ENCODE measurements at places on chromosomes 12 and 14.

- DNase-seq = no peak
Measured at GRCh38 chr12:3214526-3215365, 137.6 kb downstream of the TSPAN9 start.

DNA sequence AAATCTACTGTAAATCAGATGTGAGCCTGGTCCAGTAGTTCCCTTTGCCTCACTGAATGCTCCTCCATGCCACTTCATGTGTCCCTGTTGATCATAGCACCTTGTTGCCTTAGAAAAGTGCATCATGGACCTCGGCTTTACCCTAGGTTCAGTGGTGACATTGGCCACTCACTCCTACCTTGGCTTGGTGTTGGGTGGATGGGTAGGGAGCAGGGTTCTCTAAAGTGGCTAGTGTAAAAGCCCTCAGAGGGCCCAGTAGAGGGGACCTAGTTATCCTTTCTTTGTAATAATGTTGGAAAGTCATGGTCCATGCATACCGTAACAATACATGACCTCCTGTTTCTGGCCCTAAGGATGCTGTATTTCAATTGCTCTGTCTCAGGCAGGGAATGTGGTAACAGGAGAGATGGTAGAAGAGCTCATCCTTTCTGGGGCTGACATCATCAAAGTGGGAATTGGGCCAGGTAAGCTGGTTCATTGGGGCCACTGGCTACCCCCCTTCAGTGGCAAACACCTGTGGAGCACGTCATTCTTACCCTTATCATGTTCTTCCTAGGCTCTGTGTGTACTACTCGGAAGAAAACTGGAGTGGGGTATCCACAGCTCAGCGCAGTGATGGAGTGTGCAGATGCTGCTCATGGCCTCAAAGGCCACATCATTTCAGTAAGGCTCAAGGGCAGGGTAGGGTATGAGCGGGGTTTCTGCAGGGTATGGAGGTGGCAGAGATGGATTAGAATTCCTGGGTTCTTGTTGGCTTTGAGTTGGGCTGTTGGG lies 4.1 kb downstream of the GMPR2 start:
- no peak for DNase-seq

DNA sequence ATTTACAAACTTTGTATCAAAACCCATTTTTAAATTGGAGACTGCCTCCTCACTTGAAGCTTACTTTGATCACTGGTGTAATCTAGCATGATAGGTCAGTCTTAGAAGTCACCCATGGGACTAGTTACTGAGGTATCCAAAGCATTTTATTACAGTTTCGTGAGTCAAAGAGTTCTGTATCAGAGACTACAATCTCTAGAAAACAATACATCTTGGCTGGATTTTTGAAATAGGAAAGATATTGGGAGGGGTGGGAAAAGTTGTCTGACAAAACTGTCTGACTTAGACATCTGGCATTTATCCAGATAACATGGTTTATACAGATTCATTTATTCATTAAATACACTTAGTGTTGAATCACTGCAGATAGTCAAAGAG lies 173.5 kb upstream of the PDZRN4 start:
- DNase-seq = no peak

DNA sequence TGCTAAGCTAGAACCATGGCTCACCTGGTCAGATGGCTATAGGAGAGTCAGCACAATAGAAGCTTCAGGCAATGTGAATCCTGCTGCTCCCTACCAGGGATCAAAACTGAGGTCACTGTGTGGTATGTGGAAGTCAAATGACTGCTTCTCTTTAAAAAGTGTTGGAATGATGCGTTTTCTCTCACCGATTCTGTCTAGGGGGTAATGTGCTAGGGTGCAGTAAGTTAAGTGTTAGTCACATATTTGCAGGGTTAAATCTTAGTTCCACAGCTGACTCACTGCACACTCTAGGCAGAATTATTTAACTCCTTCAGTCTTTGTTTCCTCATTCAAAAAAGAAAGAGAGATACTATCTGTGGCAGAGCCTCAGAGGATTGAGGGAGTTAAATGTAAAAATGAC lies 696.6 kb downstream of the DIO2 start:
- DNase-seq = no peak

- no peak for DNase-seq
Measured at GRCh38 chr14:101549154-101549553, 12.1 kb upstream of the DIO3 start.

DNA sequence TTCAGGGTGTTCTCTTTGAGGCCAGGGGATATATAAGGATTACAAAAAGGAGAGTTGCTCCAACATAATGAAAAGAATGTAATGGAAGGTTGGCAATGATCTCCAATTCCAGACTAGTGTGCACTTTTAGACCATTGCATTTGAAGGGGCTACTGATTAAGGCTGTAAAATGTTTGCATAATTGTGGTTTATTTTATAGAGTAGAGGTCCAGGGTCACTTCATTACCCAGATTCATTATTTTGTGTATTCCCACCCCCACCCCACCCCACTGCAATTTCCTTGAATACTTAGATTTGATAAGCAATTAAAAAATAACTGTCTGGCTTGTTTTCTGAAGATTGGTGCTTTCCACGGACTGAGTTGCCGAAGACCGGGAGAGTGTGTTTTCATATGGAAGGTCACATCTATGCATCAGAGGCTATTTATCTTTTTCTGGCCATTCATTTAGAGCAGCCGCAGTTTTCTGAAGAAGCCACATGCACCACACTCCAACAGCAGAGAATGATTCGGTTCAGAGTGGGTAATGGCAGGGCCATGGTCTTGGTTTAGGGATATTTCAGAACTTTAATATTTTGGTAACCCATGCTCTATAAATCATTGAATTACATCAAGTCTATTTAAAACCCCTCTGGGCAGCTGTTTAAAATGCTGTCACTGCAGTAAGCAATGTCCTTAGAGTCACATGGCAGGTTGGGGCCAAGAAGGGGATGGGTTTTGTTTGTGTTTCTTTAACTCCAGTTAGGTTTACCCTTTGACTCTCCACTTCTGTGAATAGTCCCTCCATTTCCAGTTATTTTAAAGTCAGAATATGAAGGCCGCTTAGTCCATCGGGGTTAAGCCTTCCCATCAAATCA lies 94.6 kb downstream of the TMEM30B start:
- no peak for DNase-seq

DNA sequence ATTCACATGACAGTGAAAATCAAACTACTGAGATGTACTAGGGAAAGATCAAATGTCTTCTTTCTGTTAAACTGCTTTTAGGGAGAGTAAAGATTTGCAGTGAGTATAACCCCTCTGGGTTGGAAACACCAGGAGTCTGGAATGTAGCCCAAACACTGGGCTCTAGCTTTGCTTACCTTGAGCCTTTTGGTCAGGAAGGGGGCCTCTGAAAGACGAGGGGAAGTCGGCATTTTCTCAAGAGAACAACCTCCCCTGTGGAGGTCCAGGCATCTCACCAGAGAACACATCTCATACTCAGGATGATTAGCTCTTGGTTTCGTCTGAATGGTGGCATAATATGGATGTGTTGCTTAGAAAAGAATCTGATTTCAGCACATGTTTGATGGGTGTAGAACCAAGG lies 169.0 kb downstream of the ZFP36L1 start:
- no peak for DNase-seq

GRCh38 chr12:116264525-116265070 lies 12.9 kb downstream of the MED13L start:
- DNase-seq = no peak

DNA sequence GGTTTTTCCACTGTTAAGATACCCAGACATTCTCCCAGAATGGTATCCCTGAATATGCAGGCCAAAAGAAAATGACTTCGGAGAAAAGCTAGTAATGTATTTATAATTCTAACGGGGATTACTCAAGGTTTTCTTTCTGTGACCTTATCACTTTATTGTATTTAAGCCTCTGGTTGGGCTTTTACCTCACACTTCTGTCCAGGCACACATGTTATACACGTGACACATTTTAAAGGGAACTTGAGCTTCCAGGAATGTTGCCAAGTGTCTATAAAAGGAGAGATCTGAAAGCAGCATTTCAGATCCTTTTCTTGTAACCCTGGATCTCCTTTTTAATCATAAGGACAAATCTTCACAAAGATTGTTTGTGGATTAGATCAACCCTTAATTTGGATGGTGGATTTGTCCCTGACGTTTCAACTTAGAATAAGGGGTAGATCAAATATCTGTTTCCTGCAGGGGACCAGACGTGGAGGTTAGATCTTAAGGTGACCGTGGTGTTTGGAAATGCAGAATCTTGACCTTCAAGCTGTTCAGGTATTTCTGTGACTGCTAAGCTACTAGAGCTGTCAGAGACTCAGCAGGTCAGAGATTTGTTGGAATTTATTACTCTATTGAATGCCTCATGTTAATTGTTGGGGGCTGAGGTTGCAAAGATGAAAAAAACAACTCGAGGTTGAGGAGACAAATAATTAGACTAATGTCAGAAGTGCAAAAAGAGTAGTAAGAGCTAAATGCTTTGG lies 1.5 kb downstream of the CIPC start:
- DNase-seq = no peak

GRCh38 chr14:81363746-81364378 lies 36.3 kb downstream of the STON2 start:
- DNase-seq = no peak

- no peak for DNase-seq
Measured at GRCh38 chr12:93215290-93215678, 162.4 kb upstream of the NUDT4 start.

DNA sequence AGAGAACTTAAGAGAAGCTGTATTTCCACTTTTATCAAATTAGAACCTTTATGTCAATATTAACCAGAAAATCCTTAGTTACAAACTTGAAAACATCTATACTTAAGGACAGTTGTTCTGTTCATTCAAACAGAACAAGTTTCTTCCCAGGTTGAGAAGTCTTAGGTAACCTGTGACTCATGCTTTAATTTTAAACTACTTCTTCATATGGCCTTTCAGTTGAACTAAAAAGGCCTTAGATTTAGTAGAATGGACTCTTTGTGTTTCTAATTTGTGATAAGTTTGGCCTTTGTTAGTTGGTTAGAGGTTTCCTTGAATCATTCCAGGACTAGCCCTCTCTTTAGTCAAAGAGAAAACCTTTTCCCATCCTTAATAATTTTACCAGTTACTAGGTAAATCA lies 274.2 kb downstream of the FUT8 start:
- DNase-seq = no peak

GRCh38 chr12:84738481-84738972 lies 174.1 kb downstream of the SLC6A15 start:
- DNase-seq = no peak

DNA sequence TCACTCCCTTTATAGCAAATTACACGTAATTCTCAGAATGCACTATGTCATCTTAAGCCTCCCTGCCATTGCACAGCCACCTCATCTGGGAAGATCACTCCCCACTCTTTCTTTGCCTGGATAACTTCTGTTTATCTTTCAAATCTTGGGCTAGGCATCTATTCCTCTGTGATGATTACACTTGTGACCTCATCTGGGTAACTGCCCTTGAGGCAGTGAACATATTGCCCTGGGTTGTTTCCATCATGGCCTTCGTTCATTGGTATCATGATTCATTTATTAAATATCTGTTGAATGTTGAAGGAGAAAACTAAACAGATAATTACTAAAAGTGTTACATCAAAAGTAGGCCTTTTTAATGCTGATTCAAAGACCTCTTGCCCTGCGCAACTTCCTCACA lies 26.2 kb upstream of the PDE3A start:
- no peak for DNase-seq

DNA sequence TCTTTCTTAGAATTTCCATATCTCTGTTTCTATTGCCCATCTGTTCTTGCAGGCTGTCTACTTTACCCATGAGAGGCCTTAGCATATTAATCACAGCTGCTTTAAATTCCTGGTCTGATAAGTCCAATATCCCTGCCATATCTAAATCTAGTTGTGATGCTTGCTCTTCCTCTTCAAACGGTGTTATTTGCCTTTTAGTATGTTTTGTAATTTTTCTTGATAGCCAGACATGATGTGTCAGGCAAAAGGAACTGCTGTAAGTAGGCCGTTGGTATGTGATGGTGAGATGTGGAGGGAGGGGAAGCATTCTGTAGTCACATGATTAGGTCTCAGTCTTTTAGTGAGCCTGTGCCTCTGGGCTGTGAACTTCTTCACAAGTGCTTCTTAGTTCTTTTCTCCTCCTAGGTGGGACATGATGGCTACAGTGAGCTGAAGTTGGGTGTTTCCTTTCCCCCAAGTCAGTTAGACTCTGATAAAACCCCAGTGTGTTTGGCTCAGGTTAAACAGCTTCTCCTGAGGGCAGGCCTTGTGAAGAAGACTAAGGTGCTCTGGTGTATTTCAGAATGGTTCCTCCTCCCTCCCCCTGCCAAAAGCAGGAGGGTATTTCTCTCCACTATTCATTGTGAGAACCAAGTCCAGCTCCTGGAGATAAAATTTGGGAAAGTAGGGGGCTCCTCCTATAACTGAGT lies 195.9 kb upstream of the PARP11 start:
- DNase-seq = no peak

DNA sequence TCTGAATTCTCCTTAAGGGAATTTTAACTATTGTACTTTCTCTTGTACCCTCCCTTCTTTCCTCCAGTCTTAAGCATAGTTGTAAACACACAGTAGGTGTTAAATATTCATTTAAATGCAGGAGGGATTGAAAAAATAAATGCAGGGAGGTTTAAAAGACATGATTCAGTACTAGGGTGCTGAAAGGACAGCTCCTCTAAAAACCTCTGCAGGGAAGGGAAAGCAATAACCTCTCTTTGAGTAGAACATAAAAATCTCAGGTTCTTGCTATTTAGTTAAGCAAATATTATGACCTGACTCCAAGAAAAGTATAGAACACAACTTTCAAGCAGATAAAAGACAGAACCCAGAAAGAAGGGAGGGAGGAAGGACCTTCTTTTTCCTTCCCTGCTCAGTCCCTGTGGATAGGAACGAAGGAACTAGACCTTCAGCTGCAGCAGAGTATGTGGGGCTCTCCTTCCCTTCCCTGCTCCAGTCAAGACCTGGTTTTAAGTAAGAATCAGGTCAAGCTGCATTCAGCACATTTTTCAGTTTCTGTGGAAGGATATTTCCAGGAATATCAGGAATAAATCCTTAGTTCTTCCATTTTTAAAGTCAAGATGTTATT lies 4.7 kb downstream of the MAP3K9 start:
- no peak for DNase-seq

DNA sequence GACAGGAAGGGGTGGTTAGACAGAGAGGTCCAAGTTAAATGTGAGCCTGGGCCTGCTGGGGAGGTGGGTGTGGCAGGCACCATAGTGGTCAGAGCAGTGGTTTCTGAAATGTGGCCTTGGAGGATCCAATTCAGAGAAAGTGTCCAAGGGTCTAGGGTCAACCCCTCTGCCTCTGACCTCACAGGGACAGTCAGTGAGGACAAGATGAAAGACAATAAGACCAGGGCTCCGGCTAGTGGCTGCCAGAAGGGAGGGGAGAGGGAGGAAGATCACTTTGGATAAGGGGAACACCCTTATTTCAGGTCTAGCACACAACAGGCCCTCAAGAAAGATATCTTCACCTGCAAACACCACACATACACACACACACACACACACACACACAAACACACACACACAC lies 335.1 kb downstream of the MED13L start:
- DNase-seq = no peak

GRCh38 chr12:41795910-41796309 lies 348.8 kb downstream of the GXYLT1 start:
- no peak for DNase-seq

GRCh38 chr12:41248391-41248790 lies 60.3 kb downstream of the PDZRN4 start:
- DNase-seq = no peak
